NCI-H510A treated with DMSO at 0.1 percent for 48 hours (cell line): ENCODE measurements at places on chromosomes 7 and 10.

DNA sequence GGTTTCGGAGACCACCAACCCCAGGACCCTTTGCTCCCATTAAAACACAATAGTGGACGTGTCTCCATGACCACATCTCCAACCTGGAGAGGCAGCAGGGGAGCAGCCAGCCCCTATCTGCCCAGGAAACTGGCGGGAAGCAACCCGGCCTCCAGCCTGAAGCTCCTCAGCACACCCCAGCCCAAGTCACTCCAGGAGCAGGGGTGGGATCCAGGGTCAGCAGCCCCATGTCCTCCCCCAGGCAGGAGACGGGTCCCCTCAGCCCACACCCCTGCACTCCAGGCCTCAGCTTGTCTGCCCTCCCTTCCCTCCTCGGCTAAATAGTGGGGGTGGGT lies 601 bp downstream of the ADAM8 start:
- no peak for DNase-seq

DNA sequence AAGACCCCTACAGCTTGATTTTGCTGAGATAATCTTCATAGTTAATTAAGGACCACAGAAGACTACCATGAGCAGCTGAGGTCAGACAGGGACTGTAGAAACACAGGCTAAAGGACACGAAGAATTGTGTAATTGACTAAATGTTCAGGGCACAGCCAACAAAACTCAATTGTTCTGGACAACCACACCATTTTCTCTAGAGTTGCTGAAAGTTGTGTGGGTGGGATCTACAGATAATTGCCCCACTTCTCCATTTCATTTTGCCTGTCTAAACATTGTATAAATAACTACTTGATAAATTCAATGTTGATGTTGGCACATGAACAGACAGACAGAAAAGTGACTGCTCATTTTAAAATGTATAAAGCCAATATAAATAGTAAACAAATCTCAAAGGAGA lies 39.0 kb upstream of the SLC16A12 start:
- DNase-seq: no peak

- DNase-seq: no peak
Observed at GRCh38 chr10:127522298-127522697, 26.8 kb upstream of the NPS start.

DNA sequence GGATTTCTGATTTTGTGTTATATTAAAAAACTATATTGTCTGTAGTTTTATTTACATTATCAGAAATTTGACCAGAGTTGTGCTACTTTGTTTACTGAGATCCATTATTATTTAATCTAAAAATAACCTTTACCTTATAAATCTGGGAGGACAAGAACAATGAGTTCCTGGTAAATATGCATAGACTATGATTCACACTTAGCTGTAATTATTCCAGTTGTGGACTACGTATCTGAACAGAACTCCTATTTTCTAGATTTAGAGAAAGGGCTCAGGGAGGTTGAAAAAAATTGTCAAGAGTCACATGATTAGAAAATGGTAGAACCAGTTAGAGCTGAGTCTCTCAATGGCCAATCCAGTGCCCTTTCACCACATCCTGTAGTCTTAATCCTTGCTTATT lies 4.2 kb upstream of the GPR158 start:
- no peak for DNase-seq

DNA sequence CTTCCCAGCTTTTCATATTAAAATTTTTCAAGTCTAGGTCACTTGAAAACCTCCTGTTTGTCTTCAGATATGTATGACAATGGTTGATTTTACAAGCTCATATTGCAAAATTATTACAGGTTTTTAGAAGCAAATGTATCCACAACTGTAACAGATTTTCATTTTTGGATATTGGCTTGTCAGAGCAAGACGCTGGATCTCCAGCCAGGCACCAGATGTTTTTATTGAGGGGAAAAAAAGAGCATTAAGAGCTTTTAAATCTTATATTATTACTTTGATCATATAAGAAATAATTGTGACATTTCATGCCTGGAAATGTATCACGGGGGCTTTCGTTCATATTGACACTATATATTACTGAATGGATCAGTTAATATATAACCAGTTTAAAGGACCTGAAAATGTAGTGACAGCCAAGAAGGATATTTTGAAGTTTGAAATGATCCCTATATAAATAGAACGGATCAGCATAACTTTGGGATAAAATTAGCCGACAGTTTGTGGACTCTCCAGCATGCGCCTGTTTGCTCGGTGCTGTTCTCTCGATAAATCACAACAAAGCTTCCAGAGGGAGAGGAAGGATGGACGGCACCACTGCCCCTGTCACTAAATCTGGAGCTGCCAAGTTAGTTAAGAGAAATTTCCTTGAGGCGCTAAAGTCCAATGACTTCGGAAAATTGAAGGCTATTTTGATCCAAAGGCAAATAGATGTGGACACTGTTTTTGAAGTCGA lies at the start of gene ASB4:
TSS of gene ASB4 (plus strand) at position 553 of the 733 bp plus-strand sequence. CDS start at position 582, 29 bp downstream.
- no peak for DNase-seq

GRCh38 chr7:106778656-106779250 lies 86.3 kb upstream of the PIK3CG start:
- no peak for DNase-seq
